Activated CD8-positive, alpha-beta memory T cell treated with anti-CD3 and anti-CD28 coated beads for 1 hour (primary cell): ENCODE measurements at places on chromosomes 12 and 14.

DNA sequence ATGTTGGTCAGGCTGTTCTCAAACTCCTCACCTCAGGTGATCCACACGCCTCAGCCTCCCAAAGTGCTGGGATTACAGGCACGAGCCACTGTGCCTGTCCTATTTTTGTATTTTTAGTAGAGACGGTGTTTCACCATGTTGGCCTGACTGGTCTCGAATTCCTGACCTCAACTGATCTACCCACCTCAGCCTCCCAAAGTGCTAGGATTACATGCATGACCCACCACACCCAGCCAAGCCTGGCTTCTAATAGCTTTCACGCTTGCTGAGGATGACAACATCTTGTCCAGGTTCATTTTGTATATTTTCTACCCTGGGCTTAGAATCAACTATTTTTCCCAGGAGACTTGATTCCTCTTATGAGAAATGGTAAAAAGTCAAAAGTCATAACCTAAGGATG is 64.7 kb downstream of the WASHC3 start:
- DNase-seq: no peak

- no peak for DNase-seq
Observed at GRCh38 chr12:39205969-39206368, 237.0 kb downstream of the KIF21A start.

DNA sequence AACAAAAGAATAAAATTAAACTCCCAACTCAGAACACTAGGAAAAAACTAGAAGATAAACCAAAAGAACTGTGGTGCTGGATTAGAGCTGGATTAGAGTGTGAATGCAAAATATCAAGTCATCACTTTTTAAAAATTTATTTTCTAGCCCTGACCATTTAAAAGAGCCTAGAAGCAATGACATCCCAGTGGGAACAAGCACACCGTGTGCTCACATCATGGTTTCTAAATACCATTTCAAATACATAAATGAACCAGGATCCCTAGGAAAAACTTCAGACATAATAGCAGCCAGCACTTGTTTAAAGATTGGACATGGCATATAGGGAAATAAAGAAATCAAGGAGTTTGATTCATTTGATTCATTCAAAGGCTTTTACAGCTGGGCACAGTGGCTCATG is 30.0 kb downstream of the KDM5A start:
- no peak for DNase-seq

GRCh38 chr14:52602131-52602530 is 49.5 kb downstream of the GPR137C start:
- DNase-seq: no peak

DNA sequence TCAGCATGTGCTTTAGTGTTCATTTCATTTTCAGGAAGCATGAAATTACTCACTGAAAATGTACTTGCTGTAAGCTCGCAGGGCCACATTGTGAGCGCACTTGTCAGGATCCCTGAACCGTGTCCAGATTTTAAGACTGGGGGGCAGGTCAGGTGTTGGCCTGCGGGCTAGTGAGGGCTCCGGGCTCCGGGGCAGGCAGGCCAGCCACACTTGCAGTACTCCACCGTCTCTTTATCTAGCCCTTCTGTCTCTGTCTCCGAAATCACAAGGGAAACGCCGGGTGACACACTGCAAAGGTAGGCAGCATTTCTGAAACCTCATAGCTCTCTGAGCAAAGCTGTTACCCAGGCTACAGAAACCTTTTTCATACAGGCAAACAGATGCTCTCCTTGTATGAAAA is 98.7 kb downstream of the EML1 start:
- DNase-seq: no peak

DNA sequence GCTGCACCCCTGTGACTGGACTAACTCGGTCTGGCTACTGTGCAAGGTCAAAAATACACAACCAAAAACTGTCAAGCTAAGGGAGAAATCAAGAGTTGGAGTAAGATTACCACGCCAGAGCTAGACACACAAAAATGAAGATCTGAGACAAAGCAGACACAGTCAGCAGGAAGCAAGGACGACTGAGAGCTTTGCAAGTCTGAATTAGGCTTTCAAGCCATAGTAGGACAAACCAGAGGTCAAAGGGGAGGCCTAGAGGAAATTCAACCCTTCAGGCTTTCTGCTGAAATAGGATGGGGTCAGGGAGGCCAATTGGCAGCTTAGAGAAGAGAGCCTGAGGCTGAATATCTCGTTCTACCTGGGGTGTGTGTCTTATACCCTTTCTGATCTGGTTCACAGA is 117.3 kb downstream of the LLPH start:
- DNase-seq: no peak

DNA sequence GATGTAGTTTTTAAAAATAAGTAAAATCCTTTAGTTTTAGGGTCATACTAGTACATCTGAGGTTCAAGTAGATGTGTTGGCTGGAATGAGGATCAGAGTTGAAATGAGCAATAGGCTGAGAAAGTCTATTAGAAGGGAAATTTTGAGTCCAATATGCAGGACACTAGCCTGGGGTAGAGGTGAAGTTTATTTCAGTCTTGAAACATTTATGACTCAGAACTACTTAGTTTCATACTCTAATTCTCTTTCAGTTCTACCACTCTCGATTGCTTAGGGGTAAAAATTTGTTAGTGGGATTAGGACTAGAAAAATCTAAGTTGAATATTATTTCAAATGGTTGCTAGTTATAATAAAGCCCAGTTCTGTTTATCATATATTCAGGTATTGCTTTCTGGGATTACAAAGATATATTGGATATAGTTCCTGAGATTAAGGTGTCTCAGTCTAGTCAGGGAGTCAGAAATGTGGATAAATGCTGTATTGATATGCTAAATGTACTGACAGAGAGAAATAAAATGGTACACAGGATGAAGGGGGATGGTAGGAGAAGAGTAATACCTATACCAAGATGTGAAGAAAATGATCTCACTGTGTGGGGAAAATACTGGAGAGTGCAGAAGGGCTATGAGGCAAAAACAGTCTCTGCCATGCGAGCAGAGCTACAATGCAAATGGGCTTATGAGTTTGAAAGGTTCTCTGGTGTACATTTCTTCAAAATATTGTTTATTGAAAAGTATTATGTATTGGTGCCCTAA is 395.8 kb upstream of the FBXO33 start:
- DNase-seq: no peak

GRCh38 chr12:98780261-98780660 is 135.2 kb downstream of the APAF1 start:
- no peak for DNase-seq

- DNase-seq: no peak
Observed at GRCh38 chr12:39912211-39912980, 193.5 kb downstream of the SLC2A13 start.

- no peak for DNase-seq
Observed at GRCh38 chr12:25884920-25885234, 73.6 kb upstream of the RASSF8 start.

DNA sequence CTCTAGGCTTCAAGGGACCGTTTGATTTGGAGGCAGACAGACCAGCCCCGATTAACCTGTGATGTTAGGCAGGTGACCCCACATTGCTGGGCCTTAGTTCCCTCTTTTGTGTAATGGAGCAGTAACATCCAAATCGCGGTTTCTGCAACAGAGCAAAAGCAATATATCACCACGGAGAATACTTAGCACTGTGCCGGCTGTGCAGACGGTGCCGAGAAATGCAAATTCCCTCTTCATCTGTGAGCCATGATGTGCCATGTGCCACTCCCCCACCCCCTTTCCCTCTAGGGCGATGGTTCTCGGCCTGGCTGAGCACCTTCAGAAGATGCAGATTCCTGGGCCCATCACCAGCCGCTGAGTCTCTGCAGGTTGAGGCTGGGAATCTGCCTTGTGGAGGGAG is 10.9 kb downstream of the BCL7A start:
- no peak for DNase-seq
